Lower lobe of right lung (tissue), 2 donors: ENCODE measurements at places on chromosomes 7 and 10.

- DNase-seq, result no peak
Measured at GRCh38 chr10:119945805-119946204, 53.3 kb downstream of the SEC23IP start.

- DNase-seq, result peak; percentile 59
Measured at GRCh38 chr10:103554488-103555324, 61.2 kb downstream of the NEURL1 start.

DNA sequence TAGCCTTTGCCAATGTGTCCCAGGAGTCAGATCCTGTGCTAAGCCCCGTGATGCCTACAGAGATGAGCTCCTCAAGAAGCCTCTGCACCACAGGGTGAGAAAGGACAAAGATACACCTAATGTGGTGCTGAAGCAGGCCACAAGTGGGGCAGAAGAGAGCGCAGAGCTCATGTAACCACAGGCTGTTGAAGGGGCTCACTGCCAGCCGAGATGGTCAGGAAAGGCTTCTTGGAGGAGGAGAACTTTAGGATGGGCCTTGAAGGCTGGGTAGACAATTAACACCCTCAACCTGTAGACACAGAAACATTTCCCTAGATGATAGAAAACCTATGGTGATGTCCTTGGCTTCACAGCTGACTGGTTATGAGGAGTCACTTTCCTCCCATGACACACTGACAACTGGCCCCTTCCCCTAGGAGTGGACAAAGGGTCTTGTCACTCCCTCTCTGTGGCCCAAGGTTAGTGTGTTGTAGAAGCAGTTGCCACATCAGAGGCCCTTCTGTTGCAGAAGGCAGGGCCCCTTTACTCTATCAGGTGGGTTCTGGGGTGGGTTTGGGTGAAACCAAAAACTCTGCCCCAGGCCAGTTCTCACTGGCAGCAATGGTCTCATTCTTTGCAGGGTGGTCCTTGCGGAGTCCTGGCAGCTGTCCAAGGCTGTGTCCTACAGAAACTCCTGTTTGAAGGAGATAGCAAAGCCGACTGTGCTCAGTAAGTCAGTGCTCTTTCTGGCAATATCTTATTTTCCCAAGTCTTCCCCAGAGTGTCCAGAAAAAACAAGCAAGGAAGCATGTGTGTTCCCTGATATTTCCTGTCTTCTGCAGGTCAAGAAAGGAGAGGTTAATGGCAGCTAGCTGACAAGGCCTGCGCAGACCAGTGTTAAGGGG is 69.2 kb downstream of the MINDY4 start:
- DNase-seq, result no peak

GRCh38 chr7:2529161-2530070 is 9.8 kb downstream of the LFNG start:
- DNase-seq, result peak; percentile 90

DNA sequence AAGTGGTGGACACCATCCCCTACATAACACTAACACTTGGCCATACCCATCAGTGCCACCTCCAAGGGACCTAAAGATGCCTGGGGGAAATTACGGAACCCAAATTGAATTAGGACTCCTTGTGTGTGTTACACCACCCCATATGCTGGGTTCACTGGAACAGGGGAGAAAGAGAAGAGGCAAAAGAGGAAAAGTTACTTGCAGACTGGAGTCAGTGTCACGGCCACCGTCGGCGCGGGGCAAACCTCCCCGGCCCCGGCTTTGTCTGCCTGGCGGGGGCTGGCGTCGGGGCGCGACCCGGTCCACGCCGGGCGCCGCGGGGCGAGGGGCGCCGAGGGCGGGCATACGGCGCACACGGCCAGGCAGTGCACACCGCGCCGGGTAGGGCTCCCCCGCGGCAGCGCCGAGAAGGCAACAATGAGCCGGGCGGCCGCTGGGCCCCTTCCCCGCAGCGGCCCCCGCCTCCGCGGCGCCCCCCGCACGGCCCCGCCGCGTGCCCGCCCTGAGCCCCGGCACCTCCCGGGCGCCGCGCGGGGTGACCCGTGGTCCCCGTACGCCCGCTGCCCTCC is 171.1 kb downstream of the FAM107B start:
- DNase-seq, result no peak
